SK-MEL-5 (cell line): ENCODE measurements at places on chromosomes 4 and X. TPM values are rescaled to one million over a fixed set of nuclear protein-coding genes. Genes with fewer than 3 reads are reported as not detected.

Gene EPHA5
- 6.0 and 8.7 TPM in 2 replicates for total RNA-seq

Gene BST1
- 0.08 TPM in 1 of 2 replicates, not detected in the other for total RNA-seq

Gene MAGEB6B
- total RNA-seq = not detected in 2 replicates

GRCh38 chr4:144288011-144288903 lies 147.7 kb upstream of the GYPA start:
- DNase-seq = no peak

- DNase-seq = no peak
Measured at GRCh38 chr4:56051029-56051709, 102.4 kb downstream of the CEP135 start.

DNA sequence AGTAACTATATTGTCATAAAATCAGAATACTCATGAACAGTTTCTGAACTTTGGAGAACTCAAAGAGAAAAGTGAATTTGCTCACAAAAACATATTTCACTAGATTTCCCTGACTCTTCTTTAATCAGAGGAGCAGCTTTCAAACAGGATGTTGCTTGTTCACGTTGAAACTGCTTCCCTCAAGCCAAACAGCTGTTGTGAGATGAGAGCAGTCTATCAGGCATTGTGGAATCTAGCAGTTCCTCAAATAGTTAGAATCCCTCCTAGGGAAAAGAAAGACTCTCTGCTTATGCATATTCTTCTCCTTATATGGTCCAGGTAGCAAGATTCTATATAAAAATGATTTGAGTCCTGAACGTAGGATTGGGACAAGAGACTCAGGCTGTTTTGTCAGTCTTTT lies 1012.1 kb downstream of the FAM133A start:
- no peak for DNase-seq

GRCh38 chrX:39729981-39730661 lies 367.6 kb downstream of the BCOR start:
- peak; percentile 85 for DNase-seq

DNA sequence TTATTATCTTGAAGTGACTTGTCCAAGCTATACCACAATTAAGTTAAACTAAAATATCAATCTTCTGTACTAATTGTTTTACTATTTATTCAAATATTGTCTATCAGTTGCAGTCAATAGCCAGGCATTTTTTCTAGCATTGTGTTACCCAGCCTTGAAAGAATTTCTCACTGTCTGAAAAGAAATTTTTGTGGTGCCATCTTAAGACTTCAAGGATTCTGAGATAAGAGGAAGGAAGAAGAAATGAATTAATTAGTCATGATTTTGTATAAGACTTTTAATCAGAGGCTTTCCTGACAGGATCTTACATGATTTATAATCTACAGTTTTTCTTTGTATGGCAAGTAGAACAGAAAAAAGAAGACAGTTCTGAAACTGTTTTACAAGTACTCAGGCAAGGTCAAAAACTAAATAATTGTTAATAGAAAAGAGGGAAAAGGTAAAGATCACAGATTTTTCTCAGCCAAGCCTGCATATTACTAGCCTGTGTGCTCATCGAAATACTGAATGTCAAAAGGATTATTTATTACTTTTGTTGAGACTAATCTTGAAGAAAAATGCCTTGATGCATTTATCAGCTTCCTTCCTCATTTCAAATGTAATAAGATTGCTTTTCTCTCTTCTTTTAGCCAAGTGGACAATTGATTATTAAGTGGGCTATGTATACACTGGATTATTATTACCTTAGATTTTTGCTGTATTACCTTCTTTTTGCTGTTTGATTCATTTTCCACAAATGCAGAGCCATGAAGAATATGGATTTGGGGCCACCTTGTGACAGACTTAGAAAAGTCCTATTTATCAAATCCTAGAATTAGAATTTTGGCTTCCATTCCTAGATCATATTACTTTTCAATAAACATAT lies 53.8 kb downstream of the CXCL1 start:
- peak; percentile 65 for DNase-seq

DNA sequence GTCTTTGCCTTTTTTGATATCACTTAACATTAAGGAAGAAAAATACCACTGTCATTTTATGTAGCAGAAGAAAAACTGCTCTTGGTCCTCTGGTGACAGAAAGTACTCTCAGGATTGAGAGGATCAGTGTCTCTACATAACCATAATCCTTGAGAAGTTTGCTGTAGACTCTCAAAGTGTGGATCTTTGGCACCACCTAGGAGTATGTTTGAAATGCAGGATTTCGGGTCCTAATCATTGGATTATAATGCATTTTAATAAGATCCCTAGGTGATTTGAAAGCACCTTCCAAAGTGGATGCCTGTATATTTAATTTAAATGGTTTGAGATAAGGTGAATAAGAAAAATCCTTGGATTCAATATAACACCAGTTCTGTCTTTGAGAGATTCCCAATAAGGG lies 23.2 kb downstream of the MOB1B start:
- DNase-seq = no peak

GRCh38 chrX:94743478-94743877 lies 1069.5 kb downstream of the FAM133A start:
- DNase-seq = no peak

GRCh38 chrX:16310326-16310725 lies 143.0 kb downstream of the MAGEB17 start:
- no peak for DNase-seq

DNA sequence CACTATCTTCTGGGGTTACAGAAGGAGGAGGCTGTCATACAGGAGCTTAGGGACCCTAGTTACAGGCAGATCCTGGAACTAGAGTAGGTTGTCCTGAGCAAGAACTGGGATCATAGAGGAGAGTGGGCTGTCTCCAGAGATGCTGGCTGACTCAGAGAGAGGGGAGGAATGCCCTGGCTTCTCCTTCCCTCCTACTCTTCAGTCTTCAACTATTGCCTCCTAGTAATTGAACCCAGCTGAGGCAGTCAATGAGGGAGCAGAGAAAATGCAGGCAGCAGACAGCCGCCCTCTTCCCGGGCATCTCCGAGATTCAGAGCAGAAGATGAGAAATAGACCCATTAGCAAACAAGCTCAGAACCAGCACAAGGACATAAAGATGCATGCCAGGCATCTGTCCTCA lies 118.3 kb upstream of the PDE5A start:
- no peak for DNase-seq

- DNase-seq = no peak
Measured at GRCh38 chr4:152462695-152463094, 73.2 kb downstream of the FBXW7 start.

- DNase-seq = no peak
Measured at GRCh38 chr4:66653937-66654336, 891.4 kb downstream of the CENPC start.

DNA sequence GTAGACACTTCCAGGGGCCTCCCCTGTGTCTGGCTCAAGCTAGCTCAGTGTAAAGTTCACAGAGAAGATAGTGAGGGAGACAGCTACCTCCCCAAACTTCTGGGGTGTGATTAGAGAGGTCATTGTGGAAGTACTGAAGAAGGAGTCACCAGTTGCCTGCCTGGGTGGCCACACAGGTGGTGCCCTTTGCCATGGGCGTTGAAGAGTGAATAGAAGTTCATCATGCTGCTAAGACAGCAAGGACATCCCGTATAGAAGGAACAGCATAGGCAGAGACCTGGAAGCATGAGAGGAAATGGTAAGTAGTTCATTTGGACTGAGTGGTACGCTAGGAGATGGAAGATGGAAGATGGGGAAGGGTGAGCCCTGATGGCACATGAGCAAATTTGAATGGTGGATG lies 110.1 kb downstream of the PJA1 start:
- DNase-seq = no peak

GRCh38 chr4:100162027-100162685 lies 28.1 kb downstream of the DDIT4L start:
- peak; percentile 81 for DNase-seq

DNA sequence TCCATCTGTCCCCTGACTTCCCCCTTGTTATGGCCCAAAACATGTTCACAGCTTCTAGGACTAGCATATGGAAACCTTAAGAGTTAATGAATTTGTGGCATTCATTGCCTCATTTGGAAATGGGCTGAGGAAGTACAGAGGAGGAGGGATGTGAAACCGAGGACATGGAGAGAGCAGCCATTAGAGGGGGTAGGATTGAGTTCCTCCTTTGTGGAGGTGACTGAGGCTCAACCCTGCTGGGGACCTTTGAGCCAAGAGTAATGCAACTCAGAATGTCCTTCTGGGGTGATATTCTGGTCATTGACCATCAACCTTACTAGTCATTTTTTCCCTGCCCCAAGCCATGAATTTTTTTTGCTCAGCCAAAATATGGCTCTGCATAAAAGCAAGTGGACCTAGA lies 109.4 kb downstream of the ZNF518B start:
- no peak for DNase-seq

- DNase-seq = no peak
Measured at GRCh38 chr4:40579983-40580382, 49.7 kb downstream of the RBM47 start.

- DNase-seq = no peak
Measured at GRCh38 chr4:93313197-93313596, 515.4 kb upstream of the ATOH1 start.

DNA sequence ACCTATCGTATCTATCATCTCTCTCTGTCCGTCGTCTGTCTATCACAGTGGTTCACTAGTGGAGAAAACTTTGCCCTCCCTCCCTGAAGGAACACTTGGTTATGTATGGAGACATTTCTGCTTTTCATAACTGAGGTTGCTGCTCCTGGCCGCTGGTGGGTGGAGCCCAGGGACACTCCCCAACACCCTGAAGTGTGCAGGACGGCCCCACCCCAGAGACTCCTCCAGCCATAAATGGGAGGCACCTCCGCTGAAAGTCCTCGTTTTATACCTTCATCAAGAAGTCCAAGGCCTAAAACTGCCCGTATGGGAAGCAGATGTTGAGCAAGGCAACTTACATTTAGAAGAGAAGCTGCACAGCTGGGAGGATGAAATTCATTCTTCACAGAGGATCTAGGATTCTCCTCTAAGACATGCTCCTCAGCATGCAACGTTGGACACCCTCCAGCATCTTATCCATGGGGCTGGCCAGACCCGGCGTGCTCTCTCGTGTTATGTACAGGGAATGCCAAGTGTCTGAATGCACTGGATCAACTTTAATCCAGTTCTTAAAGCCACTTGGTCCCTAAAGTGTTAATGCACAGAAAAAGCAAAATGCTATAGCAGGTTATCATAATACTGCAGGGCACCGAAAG lies 43.5 kb downstream of the PRKX start:
- no peak for DNase-seq
